ENCODE measurements at places on chromosomes 6 and 20.

GRCh38 chr6:109874621-109875020 lies 103.5 kb upstream of the GPR6 start:
- DNase-seq: no peak

- DNase-seq: no peak
Observed at GRCh38 chr6:161446296-161446925, 172.6 kb upstream of the AGPAT4 start.

DNA sequence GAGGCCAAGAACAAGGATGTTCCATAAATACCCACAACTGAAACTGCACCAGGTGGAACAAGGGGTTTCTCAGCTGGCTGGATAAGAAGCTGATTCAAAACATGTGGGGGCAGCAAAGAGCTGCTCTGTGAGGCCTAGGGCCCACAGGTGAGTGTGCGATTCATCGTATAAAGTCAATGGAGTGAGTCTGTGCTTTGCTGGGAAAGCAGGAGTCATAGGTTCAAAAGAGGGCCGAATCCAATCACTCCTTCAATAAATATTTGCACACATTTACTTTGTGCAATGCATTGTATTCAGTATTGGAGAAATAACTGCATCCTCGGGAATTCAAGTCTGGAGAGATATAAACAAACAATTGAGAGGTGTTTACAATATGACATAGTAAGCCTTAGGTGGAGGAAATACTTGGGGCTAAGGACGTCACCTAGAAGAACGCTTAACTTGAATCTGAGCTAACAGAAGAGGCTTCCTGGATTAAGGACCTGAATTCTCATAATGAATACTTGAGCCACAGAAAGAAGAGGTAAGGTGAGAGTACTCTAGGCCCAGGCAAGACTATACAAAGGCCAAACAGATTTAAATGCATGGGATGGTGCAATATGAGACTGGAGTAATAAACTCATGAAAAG lies 83.7 kb upstream of the TMEM30A start:
- DNase-seq: no peak

DNA sequence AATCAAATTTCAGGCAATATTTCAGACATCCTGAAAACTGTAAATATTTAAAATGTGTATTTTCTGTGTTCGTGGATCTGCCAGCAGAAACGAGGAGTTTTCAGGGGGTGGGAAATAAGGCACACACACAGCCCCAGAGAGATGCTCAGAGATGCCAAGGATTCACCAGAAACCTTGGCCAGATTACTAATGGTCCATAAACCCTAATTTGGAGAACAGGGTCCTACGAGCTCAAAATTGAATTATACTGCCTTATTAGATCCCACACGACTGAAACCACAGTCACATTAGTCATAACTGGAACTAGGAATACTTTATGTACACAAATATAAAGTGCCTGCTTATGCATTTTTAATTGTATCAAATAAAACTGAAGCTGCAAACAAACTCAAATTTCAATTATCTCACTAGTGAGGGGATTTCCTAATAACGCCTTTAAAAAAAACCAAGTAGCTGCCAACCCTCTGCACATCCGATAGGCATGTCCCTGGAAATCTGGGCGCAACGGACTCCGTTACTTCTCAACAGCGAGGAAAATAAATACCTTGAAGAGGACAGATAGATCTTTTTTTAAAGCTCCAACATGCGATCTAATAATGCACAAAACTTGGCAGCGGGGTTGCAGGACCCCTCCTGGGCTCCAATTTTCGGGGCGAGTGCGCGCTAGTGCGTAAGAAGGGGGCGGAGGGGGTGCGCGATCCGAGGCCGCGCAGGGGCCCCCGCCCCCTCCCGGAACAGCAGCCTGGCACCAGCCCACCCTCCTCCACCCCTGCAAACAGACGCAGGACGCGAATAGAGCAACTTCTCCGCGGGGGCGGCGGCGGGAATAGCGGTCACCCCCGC lies 897 bp downstream of the CHD6 start:
- peak; percentile 47 for DNase-seq

GRCh38 chr6:11853678-11854407 lies 75.2 kb upstream of the ADTRP start:
- no peak for DNase-seq

- DNase-seq: no peak
Observed at GRCh38 chr6:65557224-65557623, 149.8 kb downstream of the EYS start.

DNA sequence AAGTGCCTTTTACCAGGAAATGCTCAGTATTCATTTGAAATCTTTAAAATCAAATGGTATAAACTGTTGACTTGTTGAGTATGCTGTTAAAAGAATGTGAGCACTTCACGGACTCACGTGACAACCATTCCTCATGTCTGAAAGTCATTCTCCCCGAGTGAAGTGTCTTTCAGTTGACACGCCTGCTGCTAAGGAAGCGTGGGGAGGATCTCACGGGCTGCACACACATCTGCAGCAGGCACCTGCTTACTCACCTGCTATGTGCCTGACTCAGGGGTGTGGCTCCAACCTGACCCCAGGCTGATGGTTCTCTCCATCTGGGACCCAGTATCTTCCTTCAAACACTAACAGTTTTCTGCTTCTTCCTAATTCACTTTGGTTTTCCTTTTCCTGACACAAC lies 32.7 kb downstream of the WDR27 start:
- no peak for DNase-seq

GRCh38 chr6:150395388-150396009 lies 26.7 kb downstream of the IYD start:
- DNase-seq: peak; percentile 25

- no peak for DNase-seq
Observed at GRCh38 chr6:150573041-150573681, 26.5 kb upstream of the PLEKHG1 start.

DNA sequence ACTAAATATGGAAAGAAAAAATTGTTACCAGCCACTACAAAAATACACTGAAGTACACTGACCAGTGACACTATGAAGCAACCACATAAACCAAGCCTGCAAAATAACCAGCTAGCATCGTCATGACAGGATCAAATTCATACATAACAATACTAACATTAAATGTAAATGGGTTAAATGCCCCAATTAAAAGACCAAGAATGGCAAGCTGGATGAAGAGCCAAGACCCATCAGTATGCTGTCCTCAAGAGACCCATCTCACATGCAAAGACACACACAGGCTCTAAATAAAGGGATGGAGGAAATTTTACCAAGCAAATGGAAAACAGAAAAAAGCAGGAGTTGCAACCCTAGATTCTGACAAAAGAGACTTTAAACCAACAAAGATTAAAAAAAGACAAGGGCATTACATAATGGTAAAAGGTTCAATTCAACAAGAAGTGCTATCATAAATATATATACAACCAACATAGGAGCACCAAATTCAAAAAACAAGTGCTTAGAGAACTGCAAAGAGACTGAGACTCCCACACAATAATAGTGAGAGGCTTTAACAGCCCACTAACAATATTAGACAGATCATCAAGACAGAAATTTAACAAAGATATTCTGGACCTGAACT lies 104.8 kb downstream of the HACE1 start:
- DNase-seq: no peak

- DNase-seq: no peak
Observed at GRCh38 chr6:7494638-7495037, 46.8 kb upstream of the DSP start.

- no peak for DNase-seq
Observed at GRCh38 chr6:56802584-56802983, 152.3 kb upstream of the BEND6 start.

DNA sequence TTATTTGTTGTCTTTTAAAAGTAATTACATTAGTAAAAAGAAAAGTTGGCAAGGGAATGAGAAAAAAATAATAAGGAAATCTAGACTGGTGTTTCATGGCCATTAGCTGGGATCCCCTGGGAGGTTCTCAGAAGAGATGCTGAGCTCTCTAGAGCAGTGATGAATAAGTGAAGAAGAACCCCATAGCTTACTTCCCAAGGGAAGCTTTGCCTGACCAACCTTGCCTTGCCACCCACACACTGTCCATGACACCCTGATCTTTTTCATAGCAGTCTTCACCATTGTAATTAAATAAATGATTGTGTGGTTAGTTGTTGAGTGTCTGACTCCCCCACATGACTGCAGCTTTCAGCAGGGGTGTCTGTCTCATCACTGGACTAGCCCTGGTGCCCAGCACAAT lies 5.9 kb downstream of the C6orf163 start:
- DNase-seq: no peak

DNA sequence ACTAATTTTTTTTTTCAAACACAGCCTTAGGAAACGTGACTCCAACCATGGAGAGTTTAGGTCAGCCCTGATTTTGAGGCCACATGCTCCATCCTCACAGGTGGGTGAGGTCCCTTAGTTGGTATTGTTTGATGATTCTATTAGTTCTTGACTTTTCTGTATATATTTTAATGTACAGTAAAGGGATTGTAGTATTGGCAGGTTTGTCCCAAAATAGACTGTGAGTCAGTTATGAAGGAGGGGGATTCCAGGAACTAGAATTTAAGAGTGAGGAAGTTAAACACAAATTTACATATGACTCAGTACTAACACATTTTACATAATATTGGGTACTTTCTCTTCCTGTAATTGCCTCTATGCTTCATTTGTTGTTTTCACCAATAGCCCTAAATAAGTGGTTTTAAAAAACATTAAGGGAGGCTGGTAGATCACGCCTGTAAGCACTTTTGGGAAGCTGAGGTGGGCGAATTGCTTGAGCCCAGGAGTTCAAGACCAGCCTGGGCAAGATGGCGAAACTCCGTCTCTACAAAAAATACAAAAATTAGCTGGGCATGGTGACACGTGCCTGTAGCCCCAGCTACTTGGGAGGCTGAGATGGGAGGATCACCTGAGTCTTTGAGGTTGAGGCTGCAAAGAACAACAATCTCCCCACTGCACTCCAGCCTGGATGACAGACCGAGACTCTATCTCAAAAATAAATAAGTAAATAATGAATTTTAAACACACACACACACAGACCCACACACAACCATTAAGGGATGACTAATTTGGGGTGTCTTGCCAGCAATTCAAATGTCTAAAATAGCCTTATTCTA lies 81.8 kb downstream of the SGK1 start:
- no peak for DNase-seq

- no peak for DNase-seq
Observed at GRCh38 chr6:64326939-64327338, 691.3 kb downstream of the PHF3 start.

- DNase-seq: no peak
Observed at GRCh38 chr6:167475947-167476346, 151.1 kb downstream of the TTLL2 start.

GRCh38 chr6:33160728-33161344 lies 31.4 kb downstream of the COL11A2 start:
- no peak for DNase-seq

All from stimulated activated CD4-positive, alpha-beta T cell treated with anti-CD3 and anti-CD28 coated beads, Interleukin-2, amount 100 ng/mL, for 24 hours (primary cell).